ENCODE measurements at places on chromosomes 5 and 9.

DNA sequence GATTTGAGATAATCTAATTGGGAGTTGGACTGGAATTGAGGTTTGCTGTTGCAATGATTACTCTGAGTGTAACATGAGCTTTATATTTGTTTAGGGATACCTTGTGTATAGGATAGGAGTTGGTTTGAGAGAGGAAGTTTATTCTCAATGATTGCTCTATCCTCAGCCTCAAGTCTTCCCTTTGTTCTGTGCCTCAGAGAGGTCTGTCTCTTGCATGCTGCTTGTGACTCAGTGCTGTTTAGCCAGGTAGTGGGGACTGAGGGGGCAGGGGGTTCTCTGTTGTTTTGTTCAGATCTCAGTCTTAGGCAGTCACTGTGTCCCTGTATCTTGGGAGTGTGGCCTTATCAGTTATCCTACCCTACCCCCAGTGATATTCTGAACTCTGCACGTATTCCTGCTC, 192.1 kb downstream of the SPATA31D1 start:
- DNase-seq: no peak

DNA sequence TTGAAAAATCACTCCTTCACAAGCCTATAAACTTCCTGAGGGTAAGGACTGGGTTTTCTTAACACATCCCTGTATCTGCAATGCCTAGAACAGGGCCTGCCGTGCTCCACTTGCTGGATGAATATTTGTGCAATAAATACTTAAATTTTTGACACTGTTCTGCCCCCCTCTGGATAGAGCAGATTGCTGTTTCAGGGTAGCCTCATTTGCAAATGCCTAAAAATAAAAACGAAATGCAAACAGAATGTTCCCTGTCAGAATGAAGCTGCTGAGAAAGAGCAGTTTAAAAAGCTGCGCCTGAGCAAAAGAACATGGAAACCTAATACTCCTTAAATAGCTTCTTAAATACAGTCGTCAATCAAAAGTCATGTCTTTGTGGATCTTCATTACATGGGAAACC, 385.3 kb downstream of the PRELID2 start:
- DNase-seq: no peak

DNA sequence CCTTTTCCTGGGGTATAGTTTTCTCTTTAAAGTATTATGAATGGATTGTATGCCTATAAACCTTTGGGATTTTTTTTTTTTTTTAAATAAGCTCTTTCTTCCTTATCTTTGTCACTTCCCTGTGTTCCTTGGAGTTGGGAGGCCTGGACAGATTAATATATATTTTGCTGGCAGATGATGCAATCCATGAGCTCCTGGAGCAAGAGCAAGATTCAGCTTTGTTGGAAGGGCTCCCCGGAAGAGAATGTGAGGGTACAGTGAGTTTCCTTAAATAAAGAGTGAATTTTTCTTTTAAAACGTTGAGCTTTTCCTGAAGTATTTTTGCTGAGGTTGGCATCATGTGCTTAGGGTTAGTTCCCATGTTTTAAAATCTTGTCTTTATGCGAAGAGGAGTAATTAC, 98.7 kb upstream of the SLC28A3 start:
- DNase-seq: no peak

DNA sequence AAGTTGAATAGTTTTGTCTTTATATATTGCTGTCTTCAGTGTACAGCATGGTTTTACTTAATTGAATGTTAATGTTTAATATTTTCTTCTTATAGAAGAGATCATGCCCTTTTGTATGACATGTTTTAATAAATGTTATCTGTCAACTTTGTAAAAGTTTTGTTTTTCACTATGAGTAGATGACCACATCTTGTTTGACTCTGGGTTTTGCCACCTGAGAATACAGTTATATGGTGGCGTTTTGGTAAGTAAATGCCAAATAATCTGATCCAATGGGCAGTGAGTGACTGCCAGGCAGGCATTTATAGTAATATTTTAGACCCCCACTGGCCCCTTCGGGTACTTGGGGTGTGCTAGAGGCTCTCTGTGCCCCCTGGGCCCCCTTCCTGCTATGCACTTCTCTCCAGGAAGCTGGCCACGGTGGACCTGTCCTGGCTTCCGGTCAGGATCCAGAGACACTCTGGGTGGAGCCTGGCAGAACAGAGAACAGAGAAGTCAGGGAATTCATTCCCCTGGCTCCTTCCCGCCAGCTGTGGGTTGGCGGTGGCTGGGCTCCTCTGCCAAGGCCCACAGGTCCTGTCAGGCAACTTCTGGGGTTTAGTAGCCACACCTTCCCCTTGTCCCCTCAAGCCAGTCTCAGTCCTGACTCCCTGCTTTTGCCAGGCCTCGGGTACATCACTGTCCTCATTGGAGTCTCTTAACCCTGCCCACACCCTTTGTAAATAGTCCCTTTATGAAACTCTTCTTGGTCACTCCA, 22.2 kb upstream of the ZBTB34 start:
- DNase-seq: no peak

DNA sequence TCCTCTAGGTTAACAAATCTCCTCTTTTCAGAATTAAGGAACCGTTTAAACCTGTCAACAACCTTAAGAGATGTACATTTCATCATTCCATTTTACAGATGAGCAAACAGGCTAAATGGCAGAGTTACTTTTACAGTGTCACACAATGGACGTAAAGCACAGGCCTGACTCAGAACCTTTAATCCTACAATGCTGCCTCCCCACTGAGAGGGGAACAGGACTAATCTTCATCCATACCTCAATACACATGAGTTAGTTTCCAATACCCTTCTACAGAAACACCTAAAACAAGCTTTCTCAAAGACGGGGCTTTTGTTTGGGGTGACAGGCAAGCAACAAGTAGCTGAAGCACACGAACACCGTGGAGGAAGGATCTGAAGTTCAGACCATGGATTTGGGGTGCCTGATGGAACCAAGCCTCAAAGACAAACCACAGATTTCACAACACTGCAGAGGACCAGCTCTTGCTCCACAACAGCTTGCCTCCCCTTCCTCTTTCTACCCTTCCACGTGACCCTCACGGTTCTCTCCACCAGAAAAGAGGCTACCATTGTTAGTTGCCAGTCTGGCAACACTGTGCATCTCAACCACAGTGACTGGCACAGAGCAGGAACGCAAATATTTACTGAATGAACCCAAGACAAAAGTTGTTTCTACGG, 1.8 kb downstream of the RNF130 start:
- DNase-seq: no peak

DNA sequence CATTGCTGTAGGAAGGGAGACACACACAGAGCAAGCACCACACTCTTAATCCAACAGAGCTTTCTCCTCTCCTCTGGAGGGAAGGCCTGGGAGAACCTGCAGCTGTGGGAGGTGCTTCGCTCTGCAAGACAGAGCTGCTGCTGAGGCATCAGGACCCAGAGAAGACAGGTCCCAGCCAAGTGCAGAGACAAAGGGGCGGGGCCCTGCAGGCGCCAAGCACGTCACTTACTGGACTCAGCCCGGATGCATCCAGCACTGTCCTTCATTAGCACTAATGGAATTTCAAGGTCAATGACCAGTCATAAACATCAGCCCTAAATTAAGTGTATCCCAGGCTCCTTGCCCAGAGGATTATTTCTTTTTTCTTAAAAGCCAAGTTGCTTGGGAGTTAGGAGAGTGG, 337.1 kb upstream of the PANK3 start:
- DNase-seq: no peak

GRCh38 chr9:129235931-129236331, 57.9 kb upstream of the IER5L start:
- peak; percentile 65 for DNase-seq

DNA sequence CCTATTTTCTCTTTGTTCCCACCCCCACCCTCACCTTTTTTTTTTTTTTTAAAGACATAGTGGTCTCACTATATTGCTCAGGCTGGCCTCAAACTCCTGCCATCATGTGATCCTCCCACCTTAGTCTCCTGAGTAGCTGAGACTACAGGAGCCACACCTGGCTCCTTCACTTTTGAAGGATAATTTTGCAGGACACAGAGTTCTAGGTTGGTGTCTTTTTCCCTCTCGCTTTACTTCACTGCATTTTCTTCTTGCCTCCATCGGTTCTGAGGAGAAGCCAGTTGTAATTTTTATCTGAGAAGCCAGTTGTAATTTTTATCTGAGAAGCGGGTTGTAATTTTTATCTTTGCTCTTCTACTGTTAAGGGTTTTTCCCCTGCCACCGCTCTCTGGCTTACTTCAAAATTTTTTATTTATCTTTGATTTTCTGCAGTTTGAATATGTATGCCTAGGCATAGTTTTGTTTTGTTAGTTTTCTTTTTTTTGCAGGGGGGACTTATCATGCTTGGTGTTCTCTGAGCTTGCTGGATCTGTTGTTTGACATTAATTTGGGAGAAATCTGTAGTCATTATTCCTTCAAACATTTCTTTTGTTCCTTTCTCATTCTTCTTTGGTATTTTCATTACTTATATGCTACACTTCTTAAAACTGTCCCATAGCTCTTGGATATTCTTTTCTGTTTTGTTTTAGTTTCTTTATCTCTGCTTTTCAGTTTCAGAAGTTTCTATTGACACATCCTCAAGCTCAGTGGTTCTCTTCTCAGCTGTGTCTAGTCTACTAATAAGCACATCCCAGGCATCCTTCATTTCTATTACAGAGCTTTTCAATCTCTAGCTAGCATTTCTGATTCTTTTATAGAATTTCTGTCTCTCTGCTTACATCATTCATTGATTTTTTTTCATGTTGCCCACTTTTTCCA, 148.2 kb upstream of the CHD1 start:
- no peak for DNase-seq

DNA sequence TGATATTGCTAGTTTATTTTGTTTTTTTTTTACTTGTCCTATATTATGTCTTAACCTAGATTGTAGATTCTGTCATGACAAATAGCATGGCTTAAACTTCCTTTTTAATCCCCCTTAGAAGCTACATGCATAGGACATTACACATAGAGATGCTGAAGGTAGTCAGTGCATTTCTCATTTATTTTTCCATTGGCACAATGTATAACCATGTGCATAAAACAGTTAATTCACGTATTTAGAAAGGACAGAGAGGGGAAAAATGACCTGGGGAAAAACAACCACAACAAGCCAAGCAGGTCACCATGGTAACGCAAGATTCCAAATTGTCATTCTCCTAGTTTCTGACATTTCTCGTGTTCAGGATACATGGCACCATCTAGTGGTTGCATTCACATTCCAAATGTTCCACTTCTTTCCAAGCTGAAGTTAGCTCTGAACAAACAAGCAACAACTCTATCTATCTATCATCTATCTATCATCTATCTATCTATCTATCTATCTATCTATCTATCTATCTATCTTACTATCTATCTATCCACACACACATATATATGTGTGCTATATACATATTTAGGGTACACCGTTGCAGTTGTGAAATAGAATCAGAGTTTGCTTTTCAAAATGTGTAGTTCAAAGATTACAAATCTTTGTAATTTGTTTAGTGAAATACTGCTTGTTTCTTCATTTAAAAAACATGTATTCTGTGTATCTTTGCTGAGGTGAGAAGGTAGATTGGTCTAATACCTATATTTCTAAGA, 487.2 kb upstream of the ST8SIA4 start:
- DNase-seq: no peak

DNA sequence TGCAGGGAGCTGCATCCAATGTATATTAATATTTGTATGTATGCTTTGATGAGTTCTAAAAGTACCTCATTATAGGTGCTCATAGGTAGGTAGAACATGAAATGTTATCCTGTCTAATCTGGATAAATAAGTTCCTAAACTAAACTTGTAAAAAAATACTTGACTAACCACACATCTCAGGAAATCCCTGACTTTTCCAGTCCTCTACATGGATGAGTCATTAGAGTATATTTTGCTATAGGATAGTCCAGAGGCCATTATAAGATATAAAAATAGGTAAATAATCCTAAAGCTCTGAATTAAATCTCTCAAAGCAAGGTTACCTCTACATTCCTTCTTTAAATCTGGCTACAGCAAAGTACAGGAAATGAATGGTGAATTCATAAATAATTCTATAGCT, 404.3 kb downstream of the RAB3C start:
- no peak for DNase-seq

GRCh38 chr5:31692561-31693221, 53.8 kb downstream of the PDZD2 start:
- no peak for DNase-seq

DNA sequence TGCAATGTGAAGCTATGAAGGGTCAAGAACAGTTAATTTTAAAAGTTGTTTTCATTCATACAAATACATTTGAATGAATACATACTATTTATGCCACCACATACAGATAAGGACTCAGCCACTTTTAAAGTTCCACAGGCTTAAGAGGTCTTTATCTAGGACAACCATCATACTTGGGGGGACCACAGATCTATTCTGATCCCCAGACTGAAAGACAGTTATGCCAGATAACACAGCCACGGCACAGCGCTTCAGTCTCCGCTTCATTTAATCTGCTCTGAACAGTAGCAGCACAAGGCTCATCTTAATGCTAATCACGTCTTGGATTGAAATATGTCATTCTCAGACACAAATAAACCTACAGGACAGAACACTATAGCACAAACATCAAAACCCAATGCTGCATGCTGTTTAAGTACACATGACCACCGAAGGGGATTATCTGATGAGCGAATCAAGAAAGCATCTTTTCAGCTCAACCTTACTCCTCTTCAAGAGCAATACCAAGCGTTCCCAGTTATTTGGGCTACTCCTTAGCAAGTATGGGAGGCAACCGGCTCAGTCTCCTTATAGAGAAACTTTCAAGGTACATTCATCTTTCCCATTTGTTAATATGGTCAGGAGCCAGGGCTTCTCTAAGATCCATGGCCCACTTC, 33.3 kb downstream of the PUM3 start:
- DNase-seq: no peak

DNA sequence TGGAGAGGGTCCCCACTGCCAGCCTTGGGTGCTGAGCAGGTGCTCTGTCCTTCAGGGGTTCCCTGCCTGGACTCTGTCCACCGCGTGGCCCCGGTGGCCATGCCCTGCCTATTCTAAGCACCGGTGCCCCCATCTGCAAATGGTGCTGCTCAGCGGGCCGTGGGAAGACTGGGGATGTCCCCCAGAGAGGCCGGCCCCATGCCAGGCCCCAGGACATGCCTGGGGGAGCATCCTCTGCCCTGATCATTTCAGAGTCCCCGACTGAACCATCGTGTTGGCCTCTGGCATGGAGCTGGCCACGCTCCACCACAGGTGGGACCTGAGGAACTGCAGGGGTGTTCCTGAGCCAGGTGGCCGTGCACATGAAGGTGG, 64.7 kb downstream of the RXRA start:
- DNase-seq: no peak

GRCh38 chr5:139388198-139388821, 1.4 kb downstream of the MZB1 start:
- no peak for DNase-seq
